ENCODE measurements at places on chromosomes 5 and 9.
A peak's percentile ranks its signal among the peaks of the same experiment; 100 is the strongest.

- DNase-seq, result no peak
Observed at GRCh38 chr5:171595801-171596231, 176.4 kb downstream of the FGF18 start.

GRCh38 chr5:21212026-21212425, 1224.0 kb upstream of the CDH18 start:
- no peak for DNase-seq

DNA sequence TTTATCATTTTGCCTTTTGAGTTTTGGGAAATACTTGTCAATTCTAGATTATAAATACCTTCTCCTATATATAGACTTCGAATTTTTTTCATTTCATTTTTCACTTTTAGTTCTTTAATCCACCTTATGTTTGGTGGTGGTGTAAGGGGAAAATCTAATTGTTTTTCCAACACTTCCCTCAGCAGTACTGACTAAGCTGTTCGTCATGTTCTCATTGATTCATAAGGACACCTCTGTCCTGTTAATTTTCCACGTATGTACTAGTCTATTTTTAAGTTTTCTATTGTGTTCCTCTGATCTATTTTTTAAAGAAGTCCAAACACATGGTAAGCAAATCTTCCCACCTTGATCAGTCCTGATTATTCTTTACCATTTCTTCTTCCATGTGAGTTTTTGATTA, 254.2 kb downstream of the SYK start:
- no peak for DNase-seq

DNA sequence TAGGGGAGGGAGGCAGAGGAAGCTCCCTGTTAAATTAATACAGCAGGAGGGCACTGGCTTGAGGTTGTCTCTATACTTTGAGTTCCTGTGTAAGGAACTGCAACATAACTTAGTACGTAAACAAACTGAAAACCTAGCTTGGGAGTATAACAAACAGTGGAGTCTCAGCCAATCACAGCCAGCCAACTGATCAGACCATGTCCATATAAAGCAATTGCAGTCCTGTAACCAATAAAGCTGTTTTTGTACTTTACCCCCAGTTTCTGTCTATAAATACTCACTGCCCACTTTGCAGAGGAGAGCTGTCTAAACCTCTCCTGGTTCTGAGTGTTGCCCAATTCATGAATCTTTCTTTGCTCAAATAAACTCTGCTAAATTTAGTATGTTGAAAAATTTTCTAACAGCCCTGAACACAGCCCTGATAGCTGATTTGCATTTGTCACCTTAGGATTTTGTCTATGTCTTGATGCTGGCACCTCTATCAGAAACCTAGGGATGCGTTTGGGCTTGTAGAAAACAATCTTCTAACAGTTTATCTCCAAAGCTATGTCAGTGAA, 39.9 kb downstream of the GDNF start:
- DNase-seq, result no peak

DNA sequence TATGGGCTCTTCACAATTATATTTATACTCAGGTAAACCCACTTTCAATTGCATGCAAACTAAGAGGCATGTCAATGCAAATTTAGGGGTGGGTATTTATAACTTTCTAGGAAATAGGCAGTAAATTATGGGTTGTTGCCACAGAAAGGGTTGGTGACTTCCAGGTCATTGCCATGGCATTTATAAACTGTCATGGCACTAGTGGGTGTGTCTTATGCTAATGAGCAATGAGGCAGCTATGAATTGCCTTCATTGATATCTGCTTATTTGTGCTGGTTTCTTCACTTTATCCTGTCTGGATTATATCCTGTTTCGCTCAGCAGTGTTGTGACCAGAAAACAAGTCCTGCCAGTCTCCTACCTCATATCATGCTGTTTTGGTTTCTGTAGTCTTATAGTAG, 597.3 kb upstream of the DAB2 start:
- DNase-seq, result no peak

DNA sequence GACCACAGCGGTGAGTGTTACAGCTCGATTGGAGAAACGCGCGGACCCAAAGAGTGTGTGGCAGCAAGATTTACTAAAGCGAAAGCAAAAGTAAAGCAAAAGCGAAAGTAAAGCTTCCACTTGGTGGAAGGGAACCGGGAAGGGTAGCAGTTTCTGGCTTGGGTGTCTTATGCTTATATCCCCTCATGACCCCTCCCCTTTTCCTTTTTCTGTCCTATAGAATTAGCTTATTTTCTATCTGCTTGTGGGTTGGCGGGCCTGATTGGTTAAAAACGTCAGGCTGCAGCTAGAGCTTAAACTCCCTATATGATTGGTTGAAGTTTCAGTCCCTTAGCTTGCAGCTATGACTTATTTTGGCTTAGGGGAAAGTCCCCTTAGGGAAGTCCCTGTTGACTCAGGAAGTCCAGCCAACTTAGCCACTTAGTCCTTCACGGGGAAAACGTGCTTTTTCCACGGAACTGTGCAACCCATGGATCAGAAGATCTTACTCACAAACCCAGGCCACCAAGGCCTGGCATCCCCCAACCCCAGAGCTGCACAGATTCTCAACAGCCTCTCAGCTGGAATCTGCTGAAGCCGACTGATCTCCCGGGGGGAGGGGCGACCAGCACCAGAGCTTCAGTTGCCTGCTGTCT, 114.2 kb upstream of the ADAMTS16 start:
- DNase-seq, result no peak

DNA sequence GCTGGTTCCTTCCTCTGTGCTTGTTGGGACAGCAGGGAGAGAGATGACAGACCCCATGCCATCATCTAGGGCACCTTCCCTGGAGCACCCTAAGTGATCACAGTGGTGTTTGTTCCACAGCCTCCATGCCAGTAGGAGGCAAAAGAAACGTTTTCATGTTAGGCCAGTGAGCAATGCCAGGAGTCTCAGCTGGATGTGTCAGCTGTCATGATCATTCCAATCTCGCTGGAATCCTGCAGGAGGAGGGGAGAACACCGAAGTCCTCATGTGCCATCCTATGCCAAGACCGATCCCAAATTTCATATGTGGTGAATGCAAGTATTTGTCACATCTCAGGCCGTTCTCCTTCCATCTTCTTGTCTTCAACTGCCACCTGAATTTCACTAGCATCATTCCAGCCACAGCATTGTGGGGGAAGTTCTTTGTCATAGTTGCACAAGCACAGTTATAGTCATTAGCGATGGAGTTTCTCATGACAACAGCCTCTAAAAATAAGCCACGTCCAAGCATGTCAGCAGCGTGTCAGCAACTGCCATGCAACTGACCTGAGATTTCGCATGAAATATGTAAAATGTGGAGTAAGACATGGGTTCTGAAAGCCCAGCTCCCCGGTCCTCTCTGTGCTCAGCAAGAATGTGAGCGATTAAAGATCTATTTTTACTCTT, 97.2 kb upstream of the DNAH5 start:
- no peak for DNase-seq

GRCh38 chr5:99926463-99926862, 608.7 kb upstream of the FAM174A start:
- DNase-seq, result no peak

- peak; percentile 66 for DNase-seq
Observed at GRCh38 chr9:109319017-109319625, 1.7 kb downstream of the EPB41L4B start.

GRCh38 chr5:176716320-176716719, 69.0 kb downstream of the TSPAN17 start:
- DNase-seq, result no peak

- no peak for DNase-seq
Observed at GRCh38 chr5:146051678-146052077, 53.7 kb downstream of the PLAC8L1 start.

GRCh38 chr5:16901021-16901644, 35.0 kb downstream of the MYO10 start:
- DNase-seq, result no peak

DNA sequence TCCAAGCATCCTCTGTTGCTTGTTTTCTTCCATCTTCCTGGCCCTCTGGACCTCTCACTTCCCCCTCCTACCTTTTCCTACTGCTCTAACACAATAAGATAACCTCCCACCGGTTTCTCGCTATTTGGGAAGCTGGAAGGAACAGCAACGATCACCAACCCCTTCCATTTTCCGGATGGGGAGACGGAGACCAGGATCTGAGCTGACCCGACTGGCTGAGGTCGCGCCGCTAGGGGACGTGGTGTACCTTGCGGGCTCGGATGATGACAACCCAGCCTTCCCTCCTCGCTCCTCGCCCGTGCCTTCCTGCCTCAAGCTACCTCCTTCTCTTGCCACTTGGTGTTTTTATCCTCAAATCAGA, 1.9 kb downstream of the LPAR1 start:
- DNase-seq, result peak; percentile 83

DNA sequence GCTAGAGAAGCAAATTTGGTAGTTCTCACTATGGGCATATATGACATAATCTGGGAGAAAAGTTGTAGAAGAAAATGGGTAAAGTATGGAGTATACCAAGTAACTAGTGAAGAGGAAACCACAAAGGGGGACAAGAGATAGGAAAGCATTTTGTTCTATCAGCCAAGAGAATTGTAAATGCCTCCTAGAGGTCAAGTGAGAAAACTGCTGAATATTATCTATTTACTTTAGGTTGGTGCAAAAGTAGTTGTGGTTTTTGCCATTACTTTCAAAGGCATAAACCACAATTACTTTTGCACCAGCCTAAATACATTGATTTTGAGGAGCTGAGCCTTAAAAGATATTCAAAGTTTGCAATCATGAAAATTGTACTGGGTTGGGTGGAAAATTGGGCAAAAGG, 126.7 kb upstream of the GRHPR start:
- no peak for DNase-seq

DNA sequence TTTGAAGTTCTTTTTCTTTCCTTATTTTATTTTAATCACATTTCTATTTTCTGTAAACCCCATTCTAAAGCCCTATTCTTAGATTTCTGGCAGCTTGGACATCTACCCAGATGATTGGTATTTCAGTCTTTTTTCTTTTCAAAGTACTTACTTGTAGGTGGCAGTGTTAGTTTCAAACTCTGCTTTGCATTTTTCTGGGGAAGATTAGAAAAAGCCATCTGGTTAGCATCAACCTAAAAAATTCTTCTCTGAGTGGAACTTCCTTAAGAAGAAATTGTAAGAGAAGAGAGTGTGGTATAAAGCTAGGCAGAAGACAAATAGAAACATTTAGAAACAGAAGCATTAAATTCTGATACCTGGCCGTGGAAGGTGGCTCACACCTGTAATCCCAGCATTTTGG, 17.2 kb upstream of the TENT2 start:
- DNase-seq, result no peak

GRCh38 chr9:85258823-85259370, 482.9 kb downstream of the AGTPBP1 start:
- DNase-seq, result peak; percentile 63

GRCh38 chr5:67289763-67290521, 93.3 kb upstream of the CD180 start:
- DNase-seq, result no peak

DNA sequence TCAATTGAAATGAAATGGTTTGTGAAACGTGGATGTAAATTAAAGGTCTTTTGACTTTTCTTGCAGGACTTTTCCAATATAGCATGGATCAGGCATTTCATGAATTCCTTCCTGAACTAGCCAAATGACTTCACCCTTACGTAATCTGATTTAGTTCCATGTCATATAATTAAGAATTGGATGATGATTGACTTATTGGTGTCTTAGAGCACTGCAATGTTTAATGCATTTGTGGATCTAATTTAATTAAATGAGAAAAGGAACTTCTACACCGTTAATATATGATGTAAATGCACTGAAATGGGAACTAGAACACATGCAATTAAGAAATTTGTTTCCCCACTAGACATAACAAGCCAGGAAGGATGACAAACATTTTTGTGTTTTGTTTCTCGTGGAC, 228.8 kb downstream of the FBXL7 start:
- DNase-seq, result no peak
